ENCODE measurements at places on chromosomes 7 and 10.

GRCh38 chr10:116848944-116849247 is 403 bp upstream of the ENO4 start:
- DNase-seq = no peak

DNA sequence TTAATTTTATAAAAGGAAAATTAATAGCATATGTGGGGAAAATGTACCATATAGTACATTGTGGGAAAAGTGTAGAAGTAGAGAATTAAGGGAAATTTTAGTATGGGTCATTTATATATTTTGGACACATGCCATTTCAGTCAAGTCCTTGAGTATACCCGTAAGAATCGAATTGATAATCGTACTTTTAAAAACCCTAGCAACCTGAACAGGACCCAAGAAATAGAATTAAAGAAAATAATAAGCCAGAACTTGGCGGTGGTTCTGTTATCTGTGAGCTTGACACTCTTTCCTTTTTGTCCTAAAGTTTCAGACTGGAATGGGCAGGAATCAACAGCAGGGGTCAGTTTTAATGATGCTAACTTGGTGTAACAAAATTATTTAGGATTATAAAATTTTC is 221.0 kb downstream of the CDK14 start:
- no peak for DNase-seq

- no peak for DNase-seq
Measured at GRCh38 chr10:70985824-70986622, 97.7 kb upstream of the PCBD1 start.

GRCh38 chr7:51802718-51803117 is 486.1 kb upstream of the COBL start:
- DNase-seq = no peak

GRCh38 chr7:46979439-46979838 is 602.5 kb downstream of the TNS3 start:
- no peak for DNase-seq

DNA sequence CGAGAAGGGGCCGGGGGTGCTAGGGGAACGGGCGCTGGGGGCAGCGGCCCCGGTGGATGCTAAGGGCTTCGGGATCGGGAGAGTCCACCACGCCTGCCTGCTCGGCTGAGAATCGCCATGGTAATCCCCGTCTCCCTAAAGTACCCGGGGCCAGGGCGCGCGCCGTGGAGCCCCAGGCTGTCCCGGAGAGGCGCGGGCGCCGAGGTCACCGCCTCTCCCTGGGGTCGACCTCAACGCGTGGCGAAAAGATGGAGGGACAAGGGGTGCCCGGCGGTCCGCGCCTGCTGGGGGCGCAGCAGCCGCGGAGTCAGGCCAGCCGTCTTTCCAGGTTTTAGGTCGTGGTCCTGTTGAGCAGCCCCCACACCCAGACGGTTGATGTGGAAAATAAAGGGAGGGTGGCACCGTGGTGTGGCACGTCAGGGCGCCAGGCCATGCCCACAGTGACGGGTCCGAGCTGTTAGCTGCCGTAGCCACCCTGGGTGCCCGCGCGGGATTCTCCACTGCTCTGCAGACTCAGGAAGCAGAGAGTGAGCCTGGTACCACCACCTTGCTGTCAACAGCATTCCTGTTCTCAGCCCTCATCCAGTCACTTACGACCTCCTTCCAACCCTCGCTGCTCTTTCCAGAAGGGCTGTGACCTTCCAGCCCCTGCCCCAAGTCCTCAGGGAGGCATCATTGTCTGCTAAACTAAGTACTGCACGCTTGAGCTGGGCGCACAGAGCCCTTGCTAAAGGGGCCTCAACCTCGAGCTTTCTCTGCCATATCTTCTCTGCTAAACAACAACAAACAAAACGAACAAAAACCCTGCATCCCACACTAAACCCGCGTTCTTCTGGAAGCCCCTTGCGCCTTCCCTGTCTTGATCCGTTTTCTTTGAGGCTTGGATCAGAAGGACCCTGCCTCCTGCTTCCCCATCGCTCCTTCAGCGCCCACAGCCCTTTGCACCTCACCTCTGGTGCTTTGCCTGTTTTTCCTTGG is 666 bp downstream of the SMKR1 start:
- DNase-seq = no peak

All from Panc1 (cell line).